ENCODE measurements at places on chromosomes 5 and 9.

GRCh38 chr5:72625332-72625731 lies 118.1 kb upstream of the ZNF366 start:
- DNase-seq = no peak

DNA sequence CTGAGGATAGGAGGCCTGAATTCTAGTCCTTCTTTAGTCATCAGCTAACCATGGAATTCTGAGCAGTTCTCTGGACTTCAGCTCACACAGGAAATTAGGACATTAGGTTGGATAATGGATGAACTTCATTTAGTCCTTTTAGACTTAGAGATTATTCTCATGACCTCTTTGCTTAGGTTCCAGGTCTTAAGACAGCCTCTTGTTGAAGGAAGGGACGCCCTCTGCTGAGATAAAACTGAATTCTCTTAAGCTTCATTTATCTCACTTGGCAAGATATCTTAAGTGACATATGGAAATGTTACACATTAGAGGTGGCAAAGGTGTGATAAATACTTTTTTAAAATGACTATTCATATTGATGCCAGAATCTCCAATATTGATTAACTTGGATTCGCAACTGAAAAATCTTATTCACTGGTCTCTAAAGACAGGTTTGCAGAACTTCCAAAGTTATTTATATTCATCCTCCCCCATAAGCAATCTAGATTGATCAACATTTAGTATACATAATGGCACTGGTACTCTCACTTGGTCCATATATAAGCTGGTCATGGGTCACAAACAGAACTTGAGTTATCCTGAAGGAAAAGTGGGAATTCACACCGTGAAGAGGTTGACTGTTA lies 16.9 kb upstream of the ZNF366 start:
- peak; percentile 12 for DNase-seq

- DNase-seq = no peak
Observed at GRCh38 chr9:38422555-38423260, 1.5 kb downstream of the IGFBPL1 start.

DNA sequence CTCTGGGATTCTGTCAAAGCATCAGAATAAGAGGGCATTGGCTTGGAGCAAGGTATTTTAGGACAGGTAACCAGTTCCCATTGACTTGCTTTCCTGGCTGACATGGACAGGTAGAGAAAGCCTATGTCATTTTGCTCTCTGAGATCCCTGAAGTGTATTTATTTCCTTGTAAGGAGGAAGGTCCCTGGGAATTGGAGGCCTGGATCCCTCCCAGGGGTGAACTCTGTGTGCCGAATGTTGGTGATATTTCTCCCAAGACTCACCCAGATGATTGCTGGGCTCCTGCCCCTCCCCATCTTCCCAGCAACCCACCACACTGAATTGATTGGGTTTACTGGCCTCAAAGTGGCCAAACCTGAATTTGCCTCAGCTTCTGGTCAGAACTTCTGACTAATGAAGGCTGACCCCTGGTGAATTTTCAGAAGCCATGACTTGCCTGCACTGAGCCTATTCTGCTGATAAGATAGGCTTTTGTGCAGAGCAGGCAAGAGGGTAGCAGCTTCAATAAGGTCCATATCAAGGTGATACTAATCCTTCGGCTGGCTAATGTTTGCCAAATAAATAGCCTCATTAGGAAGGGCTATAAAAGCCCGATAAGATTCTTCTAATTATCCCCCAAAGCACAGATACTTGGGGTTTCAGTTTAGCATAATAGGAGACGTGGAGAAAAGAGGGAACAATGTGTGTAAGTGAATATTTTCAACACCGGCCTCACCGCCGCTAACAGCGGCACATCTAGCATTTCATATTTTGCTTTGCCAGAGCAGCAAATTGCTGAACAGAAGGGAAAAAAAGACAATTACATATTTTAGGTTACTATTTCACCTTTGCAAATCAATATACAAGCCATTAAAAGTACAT lies 152.9 kb upstream of the PITX1 start:
- no peak for DNase-seq

DNA sequence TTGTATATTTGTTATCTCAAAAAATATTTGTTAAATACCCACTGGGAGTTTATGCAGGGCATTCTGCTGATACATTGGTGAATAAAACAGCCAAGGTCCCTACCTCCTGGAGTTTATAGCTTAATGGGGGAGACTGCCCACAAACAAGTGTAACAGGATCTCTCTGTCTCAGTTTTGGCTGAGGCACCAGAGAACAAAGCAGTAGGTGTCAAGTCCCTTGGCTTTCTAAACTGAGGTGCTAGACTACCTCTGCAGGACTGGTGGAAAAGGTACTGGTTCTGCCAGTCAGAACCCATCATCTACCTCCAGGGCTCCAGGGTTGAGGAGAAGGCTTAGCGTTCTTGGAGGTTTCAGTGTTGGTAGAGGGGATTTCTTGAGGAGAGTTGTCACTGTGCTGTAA lies 188.4 kb upstream of the ELL2 start:
- DNase-seq = no peak

DNA sequence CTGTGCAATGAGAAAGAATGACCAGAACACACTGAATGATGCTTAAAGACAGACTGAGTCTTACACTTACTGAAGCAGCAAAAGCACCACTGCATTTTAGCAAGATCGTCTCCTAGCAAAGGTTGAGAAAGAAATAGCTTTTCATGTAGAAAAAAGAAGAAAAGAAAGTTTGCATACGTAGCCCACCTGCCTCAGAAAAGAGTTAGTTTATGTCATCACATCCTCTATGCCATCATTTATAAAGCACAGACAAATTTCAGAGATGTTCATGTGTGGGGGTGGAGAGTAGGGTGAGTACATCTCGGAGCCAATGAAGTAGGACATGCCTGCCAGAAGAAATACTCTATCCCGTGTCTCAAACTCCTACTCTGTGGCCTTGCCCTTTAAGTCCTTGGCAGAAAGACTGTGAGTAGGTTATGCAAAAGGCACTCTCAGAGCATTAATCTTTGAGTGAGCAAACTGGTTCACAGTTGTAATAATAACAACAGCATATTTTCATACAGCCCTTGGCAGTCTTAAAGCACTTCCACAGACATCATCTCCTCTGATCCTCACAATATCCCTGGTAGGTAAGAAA lies 22.4 kb downstream of the NRG2 start:
- no peak for DNase-seq

DNA sequence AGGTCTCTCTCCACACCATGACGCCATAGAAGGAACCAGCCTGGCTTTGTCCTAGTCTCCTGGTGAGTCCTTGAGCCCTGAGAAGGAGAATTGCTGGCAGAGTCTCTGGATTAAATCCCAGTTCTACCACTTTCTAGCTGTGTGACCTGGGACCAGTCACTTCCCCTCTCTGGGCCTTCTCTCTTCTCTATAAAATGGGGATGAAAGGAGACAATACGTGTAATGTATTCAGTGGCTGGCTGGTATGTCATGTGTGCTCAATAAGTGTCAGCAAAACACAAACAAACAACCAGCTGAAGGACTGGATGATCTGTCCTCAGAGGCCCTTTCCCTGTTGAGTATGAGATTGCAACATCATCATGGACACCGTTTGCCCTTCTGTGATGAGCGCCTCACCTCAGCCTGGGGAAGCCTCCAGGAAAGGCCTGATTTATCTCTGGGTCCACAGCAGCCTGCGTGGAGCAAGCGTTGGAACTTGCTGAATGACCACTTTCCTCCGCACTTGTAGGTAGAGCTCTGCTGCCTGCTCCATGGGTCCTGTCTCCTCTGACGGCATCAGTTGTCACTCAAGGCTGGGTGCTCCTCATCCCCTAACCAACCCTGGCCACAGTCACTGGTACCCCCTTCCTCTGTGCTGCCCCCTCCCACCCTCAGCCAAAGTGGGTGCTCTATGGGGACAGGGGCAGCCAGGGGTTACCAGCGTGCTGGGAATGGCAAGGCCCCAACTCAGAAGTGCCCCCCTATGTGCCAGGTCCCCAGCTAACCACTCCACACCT lies 3.6 kb upstream of the NR5A1 start:
- DNase-seq = no peak

- DNase-seq = no peak
Observed at GRCh38 chr5:40165789-40166728, 513.7 kb upstream of the PTGER4 start.

DNA sequence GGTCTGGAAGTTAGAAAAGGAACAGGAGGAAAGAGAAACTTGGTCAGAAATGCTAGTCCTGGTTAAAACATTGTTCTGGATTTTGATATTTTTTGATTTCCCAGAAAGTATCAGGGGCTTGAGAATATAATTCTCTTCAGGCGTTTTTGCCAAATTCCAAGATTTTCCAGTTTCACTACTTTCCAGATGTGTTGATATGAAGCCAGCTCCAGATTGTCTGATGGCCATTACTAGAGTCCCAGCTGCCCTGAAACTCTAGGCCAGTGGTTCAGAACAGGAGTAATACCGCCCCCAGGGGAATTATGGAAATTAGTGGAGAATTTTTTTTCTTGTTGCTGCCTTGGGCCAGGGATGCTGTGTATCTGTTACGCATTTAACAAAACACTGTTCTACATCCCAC lies 88.6 kb downstream of the KCNN2 start:
- DNase-seq = no peak

DNA sequence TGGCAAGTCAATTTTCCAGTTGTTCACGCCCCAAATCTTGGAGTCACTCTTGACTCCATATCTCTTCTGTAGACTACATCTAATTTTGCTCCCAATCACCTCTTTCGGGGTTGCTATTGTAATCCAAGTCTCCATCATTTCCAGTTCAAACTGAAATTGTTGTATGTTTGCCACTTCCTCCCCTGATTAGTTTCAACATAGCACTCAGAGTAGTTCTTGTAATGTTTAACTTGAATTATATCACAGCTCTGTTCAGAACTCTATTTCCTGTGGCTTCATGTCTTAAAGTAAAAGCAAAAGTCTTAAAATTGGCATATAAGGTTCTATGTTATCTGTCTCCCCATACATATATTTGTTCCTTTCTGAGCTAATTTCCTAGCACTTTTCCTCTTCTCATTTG lies 348.5 kb upstream of the RIOK2 start:
- DNase-seq = no peak

GRCh38 chr9:73229543-73229942 lies 77.9 kb downstream of the ANXA1 start:
- DNase-seq = no peak

GRCh38 chr9:104740621-104741020 lies 6.9 kb upstream of the NIPSNAP3A start:
- DNase-seq = no peak

DNA sequence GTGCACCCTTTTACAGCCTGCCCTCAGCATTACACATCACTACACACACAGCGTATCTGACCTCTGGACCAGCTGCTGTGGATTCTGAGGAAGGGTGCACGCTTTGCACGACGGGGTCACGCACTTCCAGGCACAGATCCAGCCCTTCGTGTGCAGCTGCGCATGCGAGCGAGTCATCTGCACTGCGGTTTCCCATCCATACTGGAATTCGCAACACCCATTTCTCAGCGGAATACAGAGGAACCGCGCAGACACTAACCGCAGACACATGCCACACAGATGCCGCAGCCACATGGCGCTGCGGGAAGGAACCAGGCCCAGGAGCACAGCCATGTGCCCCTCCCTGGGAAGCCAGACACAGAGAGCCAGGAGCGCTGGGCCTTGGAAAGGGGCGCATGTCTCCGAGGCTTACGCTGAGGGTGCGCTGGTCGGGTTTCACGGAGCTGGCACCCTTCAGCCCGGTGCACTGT lies 43.5 kb downstream of the PNPLA7 start:
- no peak for DNase-seq

GRCh38 chr5:148849461-148849860 lies 23.1 kb downstream of the ADRB2 start:
- DNase-seq = peak; percentile 71

DNA sequence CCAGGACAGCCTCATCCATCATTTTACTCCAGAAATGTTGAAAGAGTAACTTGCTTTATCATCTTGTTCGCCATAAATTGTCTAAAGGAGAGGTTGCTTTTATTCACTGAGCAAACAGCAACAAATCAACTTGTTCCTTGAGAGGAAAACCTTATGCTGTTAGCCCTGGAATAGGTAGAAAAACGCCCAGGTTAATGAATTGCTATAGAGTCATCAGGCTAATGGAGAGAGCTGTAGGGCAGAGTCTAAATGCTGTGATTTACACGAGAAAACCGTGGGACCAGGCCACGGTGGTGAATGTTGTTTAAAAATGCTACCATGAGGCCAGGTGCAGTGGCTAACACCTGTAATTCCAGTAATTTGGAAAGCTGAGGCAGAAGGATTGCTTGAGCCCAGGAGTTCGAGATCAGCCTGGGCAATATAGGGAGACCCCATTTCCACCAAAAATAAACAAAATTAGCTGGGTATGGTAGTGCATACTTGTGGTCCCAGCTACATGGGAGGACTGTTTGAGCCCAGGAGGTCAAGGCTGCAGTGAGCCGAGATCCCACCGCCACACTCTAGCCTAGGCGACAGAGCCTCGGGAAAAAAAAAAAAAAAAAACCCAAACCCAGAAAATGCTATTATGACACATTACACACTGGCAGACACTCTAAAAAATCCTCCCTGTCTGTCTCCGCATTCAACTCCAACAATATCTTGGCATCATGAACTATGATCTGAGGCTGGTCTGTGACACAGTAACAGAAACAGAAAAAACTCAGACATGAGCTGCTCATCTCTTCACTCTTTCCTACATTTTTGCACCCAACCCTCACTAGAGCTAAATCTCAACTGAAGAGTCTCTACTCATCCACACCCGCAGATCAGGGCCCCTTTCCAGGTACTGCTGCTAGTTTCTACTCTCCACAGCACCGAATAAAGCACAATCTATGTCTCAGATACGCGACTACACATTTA lies 118.6 kb upstream of the RETREG1 start:
- no peak for DNase-seq

DNA sequence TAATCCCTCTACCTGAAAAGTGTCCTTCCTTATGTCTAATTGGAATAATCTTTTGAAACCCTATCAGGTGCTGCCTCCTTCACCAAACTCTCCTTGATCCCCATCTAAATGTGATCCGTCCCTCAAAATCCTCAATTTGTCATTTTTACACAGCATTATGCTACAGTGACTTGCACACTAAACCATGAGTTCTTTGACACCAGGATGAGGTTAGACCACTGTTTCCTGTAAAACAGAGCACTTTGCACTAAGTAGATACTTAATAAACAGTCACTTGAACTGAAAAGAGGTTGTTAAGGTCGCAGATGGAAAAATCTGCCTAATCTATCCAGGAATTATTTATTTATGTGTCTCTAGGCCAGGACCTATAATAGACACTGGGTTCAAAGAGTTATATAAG lies 44.2 kb upstream of the TLX3 start:
- peak; percentile 13 for DNase-seq

DNA sequence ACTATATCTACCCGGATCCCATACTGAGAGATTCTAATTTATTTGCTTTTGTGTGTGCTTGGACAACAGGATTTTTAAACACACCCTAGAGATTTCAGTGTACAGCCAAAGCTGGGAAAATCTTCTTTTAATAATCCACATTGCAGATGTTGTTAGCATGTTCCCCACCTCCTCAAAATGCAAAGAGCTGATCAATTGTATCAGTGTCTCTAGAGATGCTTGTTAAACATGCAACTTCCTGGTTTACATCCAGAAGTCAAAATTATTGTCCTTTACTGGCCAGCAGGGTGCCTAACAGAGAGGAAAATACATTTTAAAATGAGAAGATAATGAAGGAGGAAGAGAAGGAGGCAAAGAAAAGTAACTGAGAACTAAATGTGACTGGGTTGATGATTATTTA lies 793.3 kb downstream of the SEMA5A start:
- DNase-seq = no peak
